DMS53 (cell line): ENCODE measurements at places on chromosomes 11 and 22.
A peak's percentile ranks its signal among the peaks of the same experiment; 100 is the strongest.

- DNase-seq, result no peak
Measured at GRCh38 chr11:131665344-131665968, 295.0 kb downstream of the NTM start.

DNA sequence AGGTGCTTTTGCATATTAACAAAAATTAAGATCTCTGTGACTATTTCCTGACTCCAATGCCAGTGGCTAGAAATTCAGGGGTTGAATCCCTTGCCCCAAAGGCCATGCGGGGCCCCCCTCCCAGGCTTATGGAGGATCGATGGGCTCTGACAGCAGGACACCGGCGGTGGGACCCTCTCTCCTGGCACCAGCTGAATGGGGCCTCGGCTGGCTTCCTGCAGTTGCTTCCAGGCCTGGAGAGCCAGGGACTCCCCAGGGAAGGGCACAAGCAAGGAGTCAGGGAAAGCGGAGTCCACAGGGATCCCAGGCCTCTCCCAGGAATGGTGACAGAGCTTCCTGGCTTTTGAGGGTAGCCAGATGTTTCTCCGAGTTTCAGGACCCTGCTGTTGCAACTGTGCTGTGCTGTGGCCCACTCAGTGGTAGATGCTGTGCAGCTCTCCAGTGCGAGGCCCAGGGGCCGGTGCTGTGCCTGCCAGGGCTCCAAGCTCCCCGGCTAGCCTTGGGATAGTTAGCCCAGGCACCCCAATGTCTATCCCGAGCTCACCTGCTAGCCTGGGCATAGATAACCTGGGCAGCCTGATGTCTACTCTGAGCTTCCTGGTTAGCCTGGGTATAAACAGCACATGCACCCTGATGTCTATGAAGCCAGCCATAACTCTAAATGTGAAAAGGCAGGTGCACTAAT lies 372.6 kb downstream of the SHANK2 start:
- DNase-seq, result no peak

- no peak for DNase-seq
Measured at GRCh38 chr22:19772422-19772672, 11.8 kb downstream of the TBX1 start.

GRCh38 chr22:45632791-45633515 lies 38.7 kb upstream of the ATXN10 start:
- no peak for DNase-seq

DNA sequence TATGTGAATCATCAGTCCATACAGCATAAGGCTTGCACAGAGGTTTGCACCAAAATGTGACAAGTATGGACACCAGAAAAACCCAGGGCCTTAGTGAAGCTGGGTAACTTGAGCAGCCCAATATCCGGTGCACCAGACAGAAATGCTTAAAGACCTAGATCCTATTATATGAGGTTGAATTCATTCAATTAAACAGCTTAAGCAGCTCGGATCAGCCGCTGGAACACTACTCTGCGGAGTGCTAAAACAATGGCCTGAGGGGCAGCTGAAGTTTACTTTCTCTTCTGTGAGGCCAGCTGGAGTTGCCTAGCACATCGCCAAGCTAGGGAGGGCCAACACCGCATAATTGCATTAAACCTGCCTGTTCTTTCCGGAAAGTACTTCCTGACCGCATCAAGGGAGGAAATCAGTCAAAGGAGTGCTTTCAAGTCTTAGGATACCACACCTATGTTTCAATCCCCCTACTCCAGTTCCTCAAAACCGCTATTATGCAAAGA lies 17.0 kb upstream of the FAM181B start:
- DNase-seq, result no peak

DNA sequence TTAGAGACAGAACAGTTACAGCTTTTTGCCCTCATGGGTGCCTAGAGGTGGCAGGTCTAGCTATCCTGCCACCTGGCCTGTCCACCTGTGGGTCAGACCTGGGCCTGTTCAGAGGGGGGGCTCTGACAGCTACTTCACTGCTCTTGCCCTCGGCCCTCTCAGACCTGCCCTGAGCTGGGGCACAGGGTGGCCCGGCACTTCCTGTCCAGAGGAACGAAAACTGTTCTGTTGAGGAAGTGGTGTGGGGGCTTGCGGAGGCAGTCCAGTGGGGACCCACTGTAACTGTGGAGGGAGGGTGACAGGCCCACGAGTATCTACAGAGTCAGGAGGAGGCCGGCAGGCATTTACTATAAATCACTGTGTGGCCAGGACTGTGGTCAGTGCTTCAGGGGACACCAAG lies 16.2 kb downstream of the TESMIN start:
- DNase-seq, result no peak

DNA sequence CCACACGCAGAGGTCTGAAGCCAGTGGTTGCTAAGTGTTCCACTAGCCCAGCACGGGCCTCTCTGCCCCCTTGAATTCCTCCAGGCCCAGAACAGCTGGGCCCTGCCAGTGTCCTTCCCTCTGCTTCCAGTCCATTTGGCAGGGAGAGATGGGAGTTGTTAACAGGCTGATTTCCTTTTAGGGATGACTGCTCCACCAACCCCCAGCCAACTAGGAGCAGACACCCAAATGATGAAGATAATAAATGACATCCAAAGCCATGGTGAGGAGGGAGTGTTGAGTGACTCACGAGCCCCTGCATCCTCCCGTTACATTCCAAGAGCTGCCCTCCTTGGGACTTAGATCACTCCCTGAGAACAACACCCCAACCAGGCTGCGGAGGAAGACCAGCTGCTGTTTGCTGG lies 20.6 kb downstream of the PARVA start:
- no peak for DNase-seq

DNA sequence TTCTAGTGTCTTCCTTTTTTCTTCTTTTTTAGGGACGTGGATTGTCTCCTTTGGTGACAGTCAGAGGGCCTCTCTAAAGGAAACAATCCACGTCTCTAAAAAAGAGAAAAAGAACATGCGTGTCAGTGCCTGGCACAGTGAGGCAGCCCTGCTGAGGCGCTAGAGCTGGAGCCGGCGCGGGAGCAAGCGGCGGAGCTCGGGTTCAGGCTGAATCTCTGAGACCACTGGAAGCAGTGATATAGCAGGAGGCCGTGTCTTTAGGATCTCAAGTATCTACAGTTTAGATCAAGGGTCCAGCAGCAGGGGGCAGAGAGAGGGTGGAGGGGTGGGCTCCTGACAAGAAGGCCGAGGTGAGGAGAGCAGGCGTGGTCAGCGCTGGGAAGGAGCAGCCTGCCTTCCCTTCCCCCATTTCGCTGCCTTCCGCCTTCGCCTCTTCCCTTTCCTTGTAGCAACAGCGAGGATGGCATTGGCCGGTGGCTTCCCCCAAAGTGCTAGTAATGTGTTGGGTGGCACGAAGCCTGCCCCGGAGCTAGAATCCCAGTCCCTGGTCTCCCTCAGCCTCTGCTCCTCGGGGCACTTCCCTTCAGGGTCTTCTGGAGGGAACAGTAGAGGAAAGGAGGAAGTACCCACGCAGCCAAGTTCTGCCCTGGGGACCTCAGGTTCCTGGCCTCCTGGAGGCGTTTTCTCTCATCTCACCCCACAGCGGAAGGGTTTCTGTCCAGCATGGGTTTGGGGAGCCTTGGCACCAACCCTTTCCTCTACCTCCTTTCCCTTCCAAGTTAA lies 28.2 kb upstream of the RAB1B start:
- no peak for DNase-seq

DNA sequence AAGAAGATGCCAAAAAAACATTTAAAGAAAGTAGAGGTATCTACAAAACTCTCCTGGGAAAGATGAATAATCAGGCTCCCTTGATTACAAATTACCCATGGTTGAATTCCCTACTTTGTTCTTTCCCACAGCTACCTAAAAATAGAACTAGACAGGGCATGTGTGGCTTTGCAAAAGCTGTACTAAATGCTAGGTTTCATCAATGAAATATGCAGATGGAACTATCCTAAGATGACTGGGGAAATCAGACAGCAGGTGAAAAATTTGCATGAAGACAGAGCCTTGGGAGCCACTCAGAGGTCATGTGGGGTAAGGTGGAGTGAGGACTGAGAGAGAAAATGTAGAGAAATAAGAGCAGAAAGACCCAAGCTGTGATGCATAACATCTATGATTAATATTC lies 14.7 kb downstream of the LAYN start:
- no peak for DNase-seq

GRCh38 chr11:103806130-103806895 lies 230.1 kb upstream of the DDI1 start:
- DNase-seq, result peak; percentile 51

GRCh38 chr11:3184732-3185347 lies 19.7 kb upstream of the OSBPL5 start:
- DNase-seq, result no peak

DNA sequence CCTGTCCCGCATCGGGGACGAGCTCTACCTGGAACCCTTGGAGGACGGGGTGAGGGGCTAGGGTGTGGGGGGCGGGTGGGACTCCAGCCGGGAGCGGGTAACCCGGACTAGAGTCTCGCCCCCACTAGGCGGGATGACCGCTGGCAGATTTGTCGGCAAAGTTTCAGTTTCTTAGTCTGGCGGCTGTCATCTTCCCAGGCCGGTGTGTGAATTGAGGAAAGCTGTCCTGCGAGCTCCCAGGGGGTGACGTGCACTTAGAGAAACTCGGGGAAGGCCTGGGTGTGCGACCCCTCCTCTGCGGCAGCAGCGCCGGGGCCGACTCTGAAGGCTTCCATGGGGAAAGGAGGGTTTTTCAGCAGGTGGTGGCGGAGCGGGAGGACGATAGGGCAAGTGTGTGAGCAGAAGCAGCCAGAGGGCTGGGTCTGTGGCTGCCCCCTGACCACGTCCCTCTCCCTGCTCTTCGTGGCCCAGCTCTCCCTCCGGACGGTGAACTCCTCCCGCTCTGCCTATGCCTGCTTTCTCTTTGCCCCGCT lies 463 bp downstream of the RAD9A start:
- DNase-seq, result peak; percentile 70

- no peak for DNase-seq
Measured at GRCh38 chr11:126311401-126312291, 7.8 kb downstream of the DCPS start.

DNA sequence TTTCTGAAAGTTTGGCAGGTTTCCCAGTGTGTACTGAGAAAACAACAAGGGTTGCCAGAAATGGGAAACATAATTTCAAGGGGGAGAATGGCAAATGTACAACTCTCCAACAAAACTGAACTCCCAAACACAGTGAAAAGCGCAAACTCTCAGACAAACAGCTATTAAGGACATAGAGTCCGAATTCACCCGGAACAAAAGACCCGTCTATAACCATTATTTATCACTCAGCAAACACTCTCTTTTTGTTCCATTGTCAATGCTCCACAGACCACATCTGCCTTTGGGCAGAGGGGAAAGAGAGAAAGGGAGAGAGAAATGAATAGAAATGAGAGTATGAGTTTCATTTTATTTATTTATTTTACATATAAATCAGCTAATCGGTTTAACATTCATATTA lies 21.7 kb downstream of the KIRREL3 start:
- DNase-seq, result peak; percentile 34

- DNase-seq, result no peak
Measured at GRCh38 chr22:27029584-27030130, 372.3 kb downstream of the MIAT start.

- DNase-seq, result peak; percentile 19
Measured at GRCh38 chr11:32430568-32431381, 4.6 kb downstream of the WT1 start.

DNA sequence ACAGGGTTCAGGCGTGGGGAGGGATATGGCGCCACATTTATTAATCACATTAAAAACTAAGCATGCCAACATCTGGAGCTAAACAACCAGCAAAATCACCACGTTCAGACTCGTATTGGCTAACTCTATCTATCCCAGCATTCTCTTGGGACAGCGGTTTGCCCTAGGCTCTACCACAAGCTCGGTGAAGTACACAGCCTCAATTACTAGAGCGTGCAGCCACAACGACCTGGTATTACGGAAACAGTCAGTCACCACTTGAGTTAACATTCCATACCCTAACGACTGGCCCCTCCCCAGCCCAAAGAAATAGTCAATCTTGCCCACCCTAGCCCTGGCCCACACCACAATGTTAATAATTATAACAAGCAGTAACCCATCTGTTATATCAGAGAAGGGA lies 32.1 kb downstream of the APOL5 start:
- DNase-seq, result no peak

- DNase-seq, result peak; percentile 30
Measured at GRCh38 chr11:35554491-35555437, 29.3 kb upstream of the PAMR1 start.

DNA sequence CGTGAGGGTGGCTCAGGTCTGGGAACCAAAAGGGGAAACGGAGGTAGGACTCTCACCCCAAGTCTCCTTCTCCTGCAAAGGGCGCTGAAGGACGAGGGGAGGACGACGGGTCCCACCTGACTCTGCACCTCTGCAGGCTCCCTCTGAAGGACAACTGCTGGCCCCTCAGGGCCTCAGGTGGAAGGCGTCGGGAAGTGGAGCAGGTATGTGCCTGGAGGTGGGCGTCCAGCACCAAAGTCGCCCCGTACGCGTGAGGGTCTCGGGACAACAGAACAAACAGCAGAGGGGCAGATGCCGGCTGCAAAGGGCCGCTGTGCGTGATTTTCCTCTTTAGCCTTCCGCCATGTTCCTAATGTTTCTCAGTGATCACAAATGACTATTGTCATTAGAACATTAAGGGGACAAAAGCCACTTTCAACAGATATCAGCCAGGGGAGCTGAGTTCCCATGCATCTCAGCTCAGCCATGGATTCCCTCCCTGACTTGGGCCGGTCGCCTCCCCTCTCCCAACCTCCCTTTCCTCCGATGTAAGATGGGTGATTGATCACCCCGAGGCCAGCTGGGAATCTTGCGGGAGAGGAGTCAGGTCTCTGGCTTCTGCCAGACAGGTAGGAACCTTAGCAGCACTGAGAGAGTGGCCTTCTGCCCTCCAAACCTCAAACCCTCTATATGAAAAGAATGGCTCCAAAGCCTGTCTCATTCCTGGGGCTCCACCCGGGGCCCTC lies 836 bp downstream of the SLC16A8 start:
- DNase-seq, result no peak

- no peak for DNase-seq
Measured at GRCh38 chr11:45185228-45185729, 38.8 kb downstream of the PRDM11 start.
